ENCODE measurements at places on chromosomes 2 and 18. TPM values are rescaled to one million over a fixed set of nuclear protein-coding genes. Genes with fewer than 3 reads are reported as not detected.

Gene ELP2
- 91.4 TPM for total RNA-seq

Gene WDR54
- total RNA-seq, result 45.3 TPM

Gene PSMA8
- not detected for total RNA-seq

Gene HADHB
- 126 TPM for total RNA-seq

Gene SAG
- total RNA-seq, result not detected

Gene ZBTB7C
- 4.2 TPM for total RNA-seq

Gene NFATC1
- total RNA-seq, result 2.7 TPM

Gene PRKAG3
- total RNA-seq, result not detected

Gene REEP1
- total RNA-seq, result not detected

Gene SPDYA
- total RNA-seq, result 1.2 TPM

Gene PLEK
- total RNA-seq, result 0.09 TPM

Gene HSPD1
- 350 TPM for total RNA-seq

Gene TUBB8B
- not detected for total RNA-seq

Gene UGT1A7
- 0.83 TPM for total RNA-seq

Gene ATP8B1
- 16.2 TPM for total RNA-seq

Gene DSC3
- 272 TPM for total RNA-seq

Gene ZNF407
- 12.8 TPM for total RNA-seq

Gene CYP27C1
- total RNA-seq, result 8.3 TPM

Gene DYNAP
- total RNA-seq, result not detected
